Thyroid gland (tissue), 4 donors: ENCODE measurements at places on chromosomes 2 and 18.

- DNase-seq: no peak
Measured at GRCh38 chr18:12819322-12819721, 64.7 kb downstream of the PTPN2 start.

DNA sequence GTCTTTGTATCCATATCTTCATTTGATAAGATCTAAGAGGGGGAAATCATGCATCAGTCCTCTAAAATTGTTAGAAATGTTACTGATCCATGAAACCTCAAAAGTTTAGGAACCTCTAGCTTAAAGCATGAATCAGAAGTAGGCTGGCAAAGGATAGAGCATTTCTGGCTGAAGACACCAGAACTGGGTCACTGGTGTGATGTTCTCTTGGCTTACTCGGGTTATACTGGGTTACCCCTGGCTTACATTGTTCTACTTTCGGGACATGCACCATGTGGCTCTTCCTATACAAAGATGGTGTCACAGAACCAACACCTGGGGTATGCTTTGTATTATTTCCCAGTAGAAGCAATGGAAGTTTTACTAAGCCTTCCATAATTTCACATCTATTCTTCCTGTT is 83.2 kb upstream of the TNP1 start:
- DNase-seq: no peak

GRCh38 chr2:113212245-113213060 is 38.7 kb downstream of the PSD4 start:
- DNase-seq: peak; percentile 81

GRCh38 chr2:62144689-62145477 is 51.0 kb upstream of the B3GNT2 start:
- DNase-seq: no peak
